Thyroid gland (tissue), 4 donors: ENCODE measurements at places on chromosomes 2 and 18.
A peak's percentile ranks its signal among the peaks of the same experiment; 100 is the strongest.

- no peak for DNase-seq
- H3K36me3 ChIP-seq = no peaks in the 10 kb centered on the region
- no peak overlapping the region for H3K27ac ChIP-seq
- H3K4me3 ChIP-seq = peak overlapping the region; percentile 1
Observed at GRCh38 chr2:172234716-172235691, 132.3 kb upstream of the DLX2 start.

DNA sequence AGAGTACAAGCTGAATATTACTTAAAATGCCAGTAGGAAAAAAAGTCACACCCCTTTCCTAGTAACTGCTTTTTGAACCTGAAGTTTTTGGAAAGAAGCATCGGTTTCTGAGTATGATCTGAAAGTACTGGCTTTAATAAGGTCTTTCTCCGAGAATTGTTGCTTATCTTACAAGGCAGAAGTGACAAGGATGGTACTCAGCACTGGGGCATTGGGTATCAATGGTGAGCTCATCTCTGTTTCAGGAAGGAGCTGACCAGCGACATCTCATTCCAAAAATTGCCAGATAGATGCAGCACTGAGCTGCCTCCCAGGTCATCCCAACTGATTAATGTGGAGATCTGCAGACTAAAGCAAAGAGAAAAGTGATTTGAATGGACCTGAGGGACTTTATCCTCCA, 85.4 kb downstream of the FMNL2 start:
- H3K27ac ChIP-seq = no peak overlapping the region
- no peaks in the 10 kb centered on the region for H3K4me1 ChIP-seq
- H3K27me3 ChIP-seq = no peaks in the 10 kb centered on the region
- DNase-seq = no peak
- no peaks in the 10 kb centered on the region for H3K36me3 ChIP-seq

- H3K27me3 ChIP-seq = no peaks in the 10 kb centered on the region
- no peak overlapping the region for H3K4me3 ChIP-seq
- no peak overlapping the region for H3K27ac ChIP-seq
- no peaks in the 10 kb centered on the region for H3K4me1 ChIP-seq
- no peak for DNase-seq
Observed at GRCh38 chr2:196333397-196333796, 162.0 kb upstream of the STK17B start.

GRCh38 chr18:26185267-26185666, 41.0 kb upstream of the TAF4B start:
- no peaks in the 10 kb centered on the region for H3K36me3 ChIP-seq
- H3K27me3 ChIP-seq = no peaks in the 10 kb centered on the region
- no peaks in the 10 kb centered on the region for H3K4me1 ChIP-seq
- no peak overlapping the region for H3K4me3 ChIP-seq

DNA sequence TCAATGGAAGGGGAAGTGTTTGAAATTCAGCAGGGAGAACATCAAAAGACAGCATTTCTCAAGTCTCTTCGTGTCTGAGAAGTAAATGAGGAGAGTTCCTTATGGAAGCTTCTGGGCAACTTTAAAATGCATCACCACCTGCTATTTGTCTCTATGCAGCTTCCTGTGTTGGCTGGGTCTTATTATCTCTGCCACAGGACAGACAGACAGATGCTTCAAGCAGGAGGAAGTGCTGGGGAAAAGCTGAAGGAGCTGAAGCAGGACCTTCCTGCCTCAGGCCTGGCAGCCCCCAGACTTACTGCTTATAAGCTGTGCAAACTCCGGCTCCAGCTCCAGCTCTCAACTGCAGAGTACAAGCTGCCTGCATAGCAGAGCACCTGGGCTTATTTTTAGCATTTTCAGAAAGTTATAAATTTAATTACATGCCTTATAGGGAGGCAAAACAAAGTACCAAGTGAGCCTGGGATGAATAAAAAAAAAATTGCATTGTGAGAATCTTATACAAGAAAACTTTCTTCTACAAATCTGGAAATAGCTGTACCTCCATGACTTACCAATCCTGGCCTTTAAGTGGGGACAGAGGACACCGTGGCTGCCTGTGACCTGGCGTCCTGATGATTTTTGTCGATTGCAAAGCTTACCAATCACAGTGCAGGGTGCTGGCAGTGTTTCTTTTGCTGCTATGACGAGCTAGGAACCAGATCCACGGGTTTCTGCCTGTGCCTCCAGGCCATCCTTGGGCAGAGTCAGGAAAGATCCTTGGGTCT, 206.3 kb downstream of the SEPTIN10 start:
- H3K4me1 ChIP-seq = peaks cover 3% of the 10 kb centered on the region
- H3K36me3 ChIP-seq = no peaks in the 10 kb centered on the region
- no peak overlapping the region for H3K4me3 ChIP-seq
- no peak overlapping the region for H3K27ac ChIP-seq

GRCh38 chr18:66560094-66560493, 43.8 kb downstream of the CDH19 start:
- no peak overlapping the region for H3K4me3 ChIP-seq
- no peak overlapping the region for H3K27ac ChIP-seq
- H3K36me3 ChIP-seq = no peaks in the 10 kb centered on the region
- H3K27me3 ChIP-seq = no peaks in the 10 kb centered on the region
- peak; percentile 10 for DNase-seq
- H3K4me1 ChIP-seq = no peaks in the 10 kb centered on the region

DNA sequence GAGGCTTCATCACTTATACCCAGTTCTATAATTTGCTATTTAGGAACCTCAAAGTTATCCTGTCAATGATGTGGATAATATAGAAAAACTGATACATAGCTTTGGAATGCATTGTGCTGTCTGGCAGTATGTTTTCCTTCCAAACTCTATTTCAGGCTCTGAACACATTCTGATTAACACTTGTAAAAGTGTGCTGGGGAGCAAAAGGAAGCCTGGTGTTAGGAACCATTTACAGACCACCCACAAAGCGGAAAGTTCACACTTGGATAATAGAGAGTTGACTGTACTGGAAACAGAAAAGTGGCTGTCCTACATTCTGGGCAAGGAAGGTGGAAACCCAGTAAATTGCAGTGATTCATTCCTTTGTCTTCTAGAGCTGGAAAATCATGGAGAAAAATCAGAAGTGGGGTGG, 114.5 kb upstream of the ZFP36L2 start:
- no peak for DNase-seq
- H3K4me1 ChIP-seq = peaks cover 62% of the 10 kb centered on the region
- H3K36me3 ChIP-seq = no peaks in the 10 kb centered on the region

DNA sequence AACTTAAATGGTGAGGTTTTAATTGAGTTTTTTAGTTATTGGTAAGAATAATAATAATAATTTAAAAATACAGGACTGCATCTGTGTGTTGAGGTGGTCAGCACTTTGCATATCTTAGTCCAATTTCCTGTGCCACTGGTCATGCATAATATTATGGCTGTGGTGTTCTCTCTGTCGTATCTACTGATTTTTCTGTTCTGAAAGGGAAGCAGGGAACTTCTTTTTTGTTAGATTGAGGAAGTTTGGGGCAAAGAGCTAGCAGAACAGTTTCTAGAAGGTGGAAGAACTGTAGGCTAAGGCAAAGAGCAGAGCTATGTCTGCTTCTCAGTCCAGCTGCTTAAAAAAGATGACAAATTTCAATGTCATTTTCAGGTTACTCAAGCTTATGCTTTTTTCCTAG, 74.3 kb downstream of the XRCC5 start:
- H3K27ac ChIP-seq = no peak overlapping the region
- no peak overlapping the region for H3K4me3 ChIP-seq

- H3K27ac ChIP-seq = no peak overlapping the region
- no peaks in the 10 kb centered on the region for H3K4me1 ChIP-seq
- H3K4me3 ChIP-seq = no peak overlapping the region
- no peak for DNase-seq
- H3K27me3 ChIP-seq = no peaks in the 10 kb centered on the region
- no peaks in the 10 kb centered on the region for H3K36me3 ChIP-seq
Observed at GRCh38 chr2:14702258-14702657, 69.7 kb downstream of the LRATD1 start.
